ENCODE measurements at places on chromosomes 16 and 17.

GRCh38 chr17:41009301-41009760, 403 bp upstream of the KRTAP3-1 start:
- DNase-seq: no peak

DNA sequence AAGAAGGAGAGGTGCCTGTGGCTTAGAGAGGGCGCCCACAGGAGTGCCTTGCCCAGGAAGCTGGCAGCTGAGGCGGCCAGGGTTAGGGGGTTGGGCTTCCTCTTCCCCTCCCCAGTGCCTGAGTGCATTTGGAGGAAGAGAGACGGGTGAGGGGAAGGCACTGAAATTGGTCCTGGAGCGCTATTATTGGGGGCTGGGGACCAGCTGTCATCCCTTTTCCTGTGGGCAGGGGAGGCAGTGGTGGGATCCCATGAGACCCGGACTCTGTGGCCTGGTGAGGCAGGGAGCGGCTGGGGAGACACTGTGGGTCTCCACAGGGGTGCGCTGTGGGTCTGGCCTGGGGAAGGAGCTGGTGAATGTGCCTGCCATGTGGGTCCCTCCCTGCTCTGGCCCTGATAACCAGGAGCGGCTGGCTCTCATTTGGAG, 259.7 kb downstream of the SEC14L1 start:
- DNase-seq: no peak

DNA sequence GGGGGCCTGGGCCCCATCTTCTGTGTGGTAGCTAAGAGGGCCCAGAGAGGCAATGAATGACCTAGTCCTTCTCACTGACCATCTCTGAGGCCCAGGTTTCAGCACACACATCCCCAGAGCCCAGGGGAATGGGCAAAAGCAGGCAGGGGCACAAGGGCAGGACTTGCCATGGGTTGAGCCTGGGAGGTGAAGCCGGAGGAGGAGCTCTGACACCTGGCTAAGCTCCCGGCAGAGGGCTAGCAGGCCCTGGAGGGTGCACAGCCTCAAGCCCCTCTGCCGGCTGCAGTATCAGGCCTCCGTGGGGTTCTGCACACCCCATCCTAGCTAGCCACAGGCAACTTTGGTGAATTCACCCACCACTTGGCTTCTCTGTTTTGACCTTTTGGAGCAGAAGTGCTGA, 5.3 kb downstream of the SRCIN1 start:
- no peak for DNase-seq

DNA sequence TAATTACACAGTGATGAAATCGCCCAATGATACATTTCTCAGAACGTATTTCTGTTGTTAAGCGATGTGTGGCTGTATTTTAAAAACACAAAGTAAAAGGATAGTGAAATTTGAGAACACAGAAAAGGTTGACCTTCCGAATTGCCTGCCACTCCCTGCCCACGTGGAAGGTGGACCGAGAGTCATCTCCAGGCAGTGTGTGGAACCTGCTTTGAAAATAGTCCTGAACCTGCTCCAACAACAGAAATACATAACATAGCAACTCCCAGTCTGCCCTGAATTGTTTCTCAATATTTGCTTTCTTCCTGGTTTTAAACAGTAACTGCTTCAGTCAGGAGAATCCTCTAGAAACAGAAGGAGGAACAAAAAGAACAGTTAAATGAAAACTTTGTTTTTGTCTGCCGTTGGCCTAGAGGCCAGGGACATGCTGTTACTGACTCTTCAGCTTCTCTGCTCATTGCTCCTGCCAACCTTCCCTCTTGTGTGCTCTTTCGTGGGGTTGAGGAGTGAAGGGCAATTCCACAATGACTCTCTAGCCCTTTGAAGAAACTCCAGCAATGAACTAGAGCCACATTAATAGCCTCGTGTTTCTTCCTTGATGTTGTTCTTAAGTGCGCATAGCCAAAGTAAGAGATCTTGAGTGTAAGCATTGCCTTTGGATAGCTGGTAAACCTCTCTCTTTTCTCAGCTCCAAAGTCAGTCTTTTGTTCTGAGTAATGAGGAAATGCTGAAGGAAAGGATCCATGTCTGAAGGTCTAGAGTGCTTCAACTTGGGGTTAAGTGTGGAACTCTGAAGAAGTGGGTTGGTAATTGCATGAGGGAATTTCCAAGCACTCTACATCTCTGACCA, 452.5 kb upstream of the CCL2 start:
- DNase-seq: no peak

DNA sequence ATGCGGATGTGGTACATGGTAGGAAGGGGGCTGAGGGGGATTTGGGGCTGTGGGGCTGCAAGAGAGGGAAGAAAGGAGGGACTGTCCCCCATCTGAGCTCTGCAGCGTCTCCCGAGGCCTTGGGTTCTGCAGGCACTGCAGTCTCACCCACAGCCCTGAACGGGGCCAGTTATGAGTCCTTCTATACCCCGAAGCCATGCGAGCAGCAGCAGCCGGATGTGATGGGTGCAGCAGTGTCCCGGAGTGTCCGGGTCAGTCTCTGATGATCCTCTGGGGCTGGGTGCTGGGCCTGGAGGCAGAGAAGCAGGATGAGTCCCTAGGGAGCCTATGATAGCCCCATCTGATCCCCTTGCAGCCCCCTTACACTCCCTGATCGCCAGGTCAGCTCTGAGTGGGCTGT, 41.5 kb downstream of the CPNE2 start:
- no peak for DNase-seq

GRCh38 chr17:68035131-68035522, 408 bp upstream of the KPNA2 start:
- no peak for DNase-seq

- DNase-seq: peak; percentile 43
These were observed 975 bp downstream of the SNX29 start for GRCh38 chr16:11977376-11978041.

- no peak for DNase-seq
These were observed 16.4 kb downstream of the CDK5RAP3 start for GRCh38 chr17:47987240-47987835.

- DNase-seq: peak; percentile 12
These were observed 19.7 kb upstream of the SLC47A1 start for GRCh38 chr17:19513897-19514488.

DNA sequence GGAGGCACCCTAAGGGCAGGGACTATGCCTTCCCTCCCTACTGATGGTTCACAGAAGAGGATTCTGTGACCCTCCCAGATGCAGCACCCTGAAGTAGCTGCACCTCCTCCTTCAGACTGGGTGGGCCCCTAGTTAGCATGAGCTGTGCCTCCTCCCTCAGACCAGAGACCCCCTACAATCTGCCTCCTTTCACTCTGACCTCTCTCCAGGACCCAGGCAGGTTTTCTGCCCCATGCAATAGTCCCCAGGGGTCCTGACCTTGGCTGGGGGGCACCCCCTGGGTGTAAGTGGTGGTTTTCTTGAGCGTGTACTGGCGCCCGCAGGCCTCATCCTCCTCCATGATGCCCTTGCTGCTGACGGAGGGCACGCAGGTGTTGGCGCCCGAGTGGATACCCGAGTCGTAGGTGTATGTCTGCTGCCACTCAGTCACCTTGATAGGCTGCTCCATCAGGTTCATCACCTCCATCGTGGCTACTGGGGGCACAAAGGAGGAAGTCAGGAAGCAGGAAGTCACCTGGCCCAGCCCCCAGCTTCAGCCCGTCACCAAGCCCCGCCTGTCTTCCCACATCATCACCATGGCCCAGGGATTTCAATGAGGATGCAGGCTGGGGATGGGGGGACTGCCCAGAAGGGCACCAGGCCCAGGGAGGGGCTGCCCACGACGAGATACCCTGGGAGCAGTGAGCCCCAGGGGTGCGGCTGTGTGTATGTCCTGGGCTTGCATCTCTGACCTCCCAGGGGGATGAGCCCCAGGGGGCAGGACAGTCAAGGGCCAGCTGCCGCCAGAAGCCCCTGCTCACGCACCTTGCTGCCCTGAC, 14.9 kb downstream of the JUP start:
- DNase-seq: no peak

DNA sequence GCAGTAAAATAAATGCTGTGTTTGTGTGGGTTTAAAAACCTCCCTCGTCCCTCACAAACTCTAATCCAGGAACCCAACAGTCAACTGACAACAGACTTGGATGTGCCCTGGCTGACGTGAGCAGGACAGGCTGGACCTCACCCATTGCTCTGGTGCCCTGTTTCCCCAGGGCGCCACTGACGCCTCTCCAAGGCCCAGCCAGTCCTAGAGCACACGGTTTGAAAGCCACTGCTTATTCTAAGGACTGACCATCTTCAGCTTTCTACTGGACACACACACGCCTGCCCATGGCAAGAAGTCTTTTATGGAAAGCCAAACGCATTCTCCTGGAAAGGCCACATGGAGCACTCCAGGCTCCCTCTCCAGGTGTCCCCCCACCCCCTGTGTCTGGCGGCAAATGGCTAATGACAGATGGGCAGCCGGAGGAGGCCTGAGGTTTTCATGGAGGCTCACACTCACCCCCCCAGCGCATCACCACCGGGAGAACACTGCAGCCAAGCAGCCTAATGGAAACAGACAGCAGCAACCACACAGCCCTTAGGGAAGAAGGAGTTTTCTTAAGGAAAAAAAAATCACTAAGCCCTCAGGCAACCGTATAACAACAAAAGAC, 319.2 kb downstream of the SOX9 start:
- no peak for DNase-seq

DNA sequence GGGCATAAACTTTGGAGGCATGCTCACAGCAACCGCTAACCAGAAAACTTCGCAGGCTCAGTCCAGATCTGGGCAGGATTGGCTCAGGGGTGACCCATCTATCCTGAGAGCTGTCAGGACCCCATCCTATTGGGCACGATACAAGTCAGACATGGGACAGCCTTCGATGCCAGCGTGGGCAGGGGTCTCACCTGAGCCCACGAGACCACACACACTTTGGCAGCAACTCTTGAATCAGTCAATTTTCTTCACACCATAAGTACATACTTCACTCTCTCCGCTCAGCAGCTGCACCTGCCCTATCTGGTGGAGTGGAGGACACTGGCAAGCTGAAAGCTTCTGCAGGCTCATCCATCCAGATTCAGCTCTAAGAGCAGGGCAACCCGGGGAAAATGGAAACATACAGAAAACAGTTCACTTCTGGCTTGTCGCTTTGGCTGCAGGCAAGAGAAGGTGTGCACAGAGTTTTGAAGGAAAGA, 48.3 kb downstream of the ZFHX3 start:
- no peak for DNase-seq

DNA sequence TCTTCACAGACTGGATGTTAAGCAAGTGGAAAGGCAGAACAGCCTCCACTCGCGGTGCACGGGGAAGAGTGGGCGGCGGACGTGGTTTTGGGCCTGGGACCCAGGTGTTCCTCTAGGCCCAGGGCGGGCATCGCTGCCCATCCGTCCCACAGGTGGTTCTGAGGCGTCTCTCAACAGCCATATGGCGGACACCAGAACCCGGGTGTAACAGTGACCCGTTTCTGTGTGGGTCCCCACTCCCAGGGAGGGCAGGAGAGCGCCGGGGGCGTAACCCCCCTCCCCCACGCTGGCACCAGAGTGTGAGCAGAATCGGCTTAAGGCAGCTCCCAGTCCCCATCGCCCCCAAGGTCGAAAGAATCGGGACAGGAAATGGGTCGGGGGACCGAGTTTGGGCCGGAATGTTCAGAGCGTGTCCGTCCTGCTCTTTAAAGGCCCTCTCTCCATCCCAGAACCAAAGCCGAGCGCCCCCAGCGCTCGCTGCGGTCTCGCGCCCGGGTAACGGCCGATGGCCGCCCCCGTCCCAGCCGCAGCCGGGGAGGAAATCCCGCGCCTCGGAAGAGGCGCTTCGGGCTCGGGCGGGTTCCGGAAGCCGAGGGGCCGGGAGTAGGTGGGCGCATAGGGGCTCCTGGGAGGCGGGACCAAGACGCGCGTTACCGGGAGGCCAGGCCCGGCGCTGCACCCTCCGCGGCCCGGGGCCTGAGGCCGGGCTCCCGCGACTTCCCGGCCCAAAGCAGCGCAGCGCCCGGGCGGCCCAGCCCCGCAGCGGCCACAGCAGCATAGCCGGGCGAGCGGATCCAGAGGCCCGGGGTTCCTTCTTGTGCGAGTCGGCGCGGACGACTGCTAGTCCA, at the start of gene TK2:
Gene TK2, minus strand, starts transcription at position 839 of the 848 bp plus-strand sequence. Its CDS starts 61 bp downstream, at position 778.
- peak; percentile 30 for DNase-seq

- no peak for DNase-seq
These were observed 1046.6 kb downstream of the CDH8 start for GRCh38 chr16:60989592-60989991.

GRCh38 chr16:57571098-57571497, 28.7 kb downstream of the ADGRG5 start:
- no peak for DNase-seq

DNA sequence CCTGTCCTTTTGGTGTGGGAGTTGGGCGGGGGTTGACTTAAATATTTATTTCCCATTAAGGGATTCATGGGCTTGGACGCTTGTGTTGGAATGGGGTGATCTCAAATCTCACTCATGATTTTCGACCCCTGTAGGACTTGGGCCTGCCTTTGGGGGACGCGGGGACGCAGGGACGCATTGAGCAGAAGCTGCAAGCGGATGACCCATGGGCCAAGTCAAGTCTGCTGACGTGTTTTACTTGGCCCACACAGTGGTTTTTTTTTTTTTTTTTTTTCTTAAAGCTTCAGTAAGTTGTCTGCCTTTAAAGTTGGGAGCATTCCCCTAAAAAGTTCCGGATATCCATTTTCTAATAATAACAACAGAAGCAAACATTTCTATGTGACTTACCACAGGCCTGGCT, 28.9 kb downstream of the CMIP start:
- DNase-seq: peak; percentile 27

DNA sequence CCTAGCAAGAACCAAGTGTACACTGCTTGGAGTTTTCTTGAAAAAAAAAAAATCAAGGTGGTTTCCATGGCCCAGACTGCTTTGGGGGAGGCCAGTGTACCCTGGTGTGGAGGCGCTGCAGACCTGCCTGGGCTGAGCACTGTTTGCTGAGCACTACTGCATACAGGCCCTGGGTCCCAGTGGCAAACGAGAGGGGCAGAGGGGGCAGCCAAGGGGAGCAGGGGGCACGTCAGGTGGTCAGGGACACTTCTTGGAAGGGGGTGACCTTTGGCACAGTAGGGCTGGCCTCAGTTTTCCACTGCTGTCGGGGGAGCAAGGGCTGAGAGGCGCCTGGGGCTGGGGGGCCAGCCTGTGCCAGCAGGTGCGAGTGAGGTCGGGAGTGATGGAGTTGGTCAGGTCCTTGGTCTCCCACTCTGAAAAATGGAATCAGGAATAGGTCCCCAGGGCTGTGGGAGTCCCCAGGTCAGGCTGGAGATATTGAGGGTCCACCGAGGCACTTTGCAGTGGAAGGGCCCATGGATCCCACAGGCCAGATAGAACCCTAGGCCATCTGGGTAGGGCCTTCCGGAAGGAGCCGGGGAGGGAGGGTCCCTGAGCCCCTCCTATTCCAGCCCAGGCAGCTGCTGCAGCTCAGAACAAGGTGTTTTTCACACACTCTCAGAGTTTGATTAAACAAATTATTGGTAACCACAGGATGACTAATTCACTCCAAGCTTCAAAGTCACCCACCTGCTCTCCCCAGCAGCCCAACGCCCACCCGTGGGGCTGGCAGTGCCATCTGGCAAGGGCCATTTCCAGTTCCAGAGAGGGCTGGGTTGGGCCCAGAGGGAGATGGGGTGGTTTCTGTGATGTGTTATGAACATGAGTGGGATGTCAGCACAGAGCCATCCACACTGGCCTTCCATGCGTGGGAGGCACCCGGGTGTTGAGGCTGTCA, 3.5 kb downstream of the ZFPM1 start:
- DNase-seq: no peak

GRCh38 chr17:1022278-1023024, 25.5 kb downstream of the TIMM22 start:
- no peak for DNase-seq

Measured in skeletal muscle cell (primary cell).